ENCODE measurements at places on chromosomes 7 and 10. TPM values are rescaled to one million over a fixed set of nuclear protein-coding genes. Genes with fewer than 3 reads are reported as not detected.
A peak's percentile ranks its signal among the peaks of the same experiment; 100 is the strongest.

The DDIT4 gene
- total RNA-seq = 14.5 TPM

The C7orf57 gene
- 0.91 TPM for total RNA-seq

- DNase-seq = no peak
Observed at GRCh38 chr7:133822001-133822641, 305.0 kb upstream of the LRGUK start.

The FOXI2 gene
- not detected for total RNA-seq

The EFCAB10 gene
- total RNA-seq = not detected

GRCh38 chr7:107610323-107610722, 30.3 kb downstream of the BCAP29 start:
- DNase-seq = no peak

The GBX1 gene
- not detected for total RNA-seq

DNA sequence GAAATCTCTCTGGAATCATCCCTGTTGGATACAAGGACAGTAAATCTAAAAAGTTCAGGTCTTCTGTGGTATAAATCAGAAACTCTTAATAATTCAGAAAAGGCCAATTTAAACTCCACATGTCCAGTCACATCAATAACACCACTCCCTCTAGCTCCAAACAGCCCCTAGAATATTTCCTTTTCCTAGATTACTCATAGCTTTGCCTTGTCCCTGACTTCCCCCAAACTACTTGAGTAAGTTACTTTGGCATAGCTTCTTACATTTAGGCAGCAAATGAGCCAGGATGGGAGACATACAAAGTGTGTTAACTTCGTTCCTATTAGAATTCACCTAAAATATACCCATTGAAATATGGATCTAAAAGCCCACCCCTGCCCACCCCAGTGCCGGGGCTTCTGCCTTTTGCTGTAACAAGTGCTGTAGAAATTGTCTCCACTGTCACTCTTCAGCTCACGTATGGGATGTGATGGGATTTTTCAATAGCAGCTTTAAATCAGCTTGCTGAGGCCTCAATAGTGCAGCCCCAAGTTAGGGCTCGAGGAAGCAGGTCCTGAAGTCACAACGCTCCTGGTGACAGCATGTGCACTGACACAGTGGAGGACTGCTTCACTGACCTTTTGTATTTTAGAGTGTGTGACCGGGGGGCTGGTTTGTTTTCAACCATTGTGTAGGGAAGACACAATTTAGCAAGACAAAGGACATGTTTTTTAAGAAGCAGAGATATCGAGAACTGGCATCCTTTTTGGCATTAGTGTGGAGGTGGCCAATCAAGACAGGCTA, 218.2 kb upstream of the KMT2E start:
- DNase-seq = peak; percentile 58
